Glomerular endothelial cell (primary cell): ENCODE measurements at places on chromosomes 2 and 18.

DNA sequence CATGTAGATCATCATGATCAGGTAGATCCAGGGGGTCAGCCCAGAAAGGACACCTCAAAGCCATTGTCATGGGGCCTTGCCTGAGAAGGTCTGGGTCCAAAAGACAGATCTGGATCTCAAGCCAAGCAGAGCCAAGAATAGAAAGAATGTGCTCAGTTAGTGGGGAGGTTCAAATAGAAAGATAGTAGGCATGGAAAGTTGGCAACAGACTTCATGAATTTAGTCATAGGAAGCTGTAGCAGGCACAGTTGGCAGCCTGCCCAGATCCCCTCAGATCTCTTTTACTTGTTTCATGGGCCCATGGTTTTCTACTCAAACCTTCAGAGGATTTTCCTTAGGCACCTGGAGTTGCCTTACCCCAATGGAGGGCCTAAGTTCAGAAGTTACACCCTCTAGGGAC, 767.0 kb downstream of the SLC4A3 start:
- DNase-seq: no peak

- no peak for DNase-seq
Observed at GRCh38 chr2:12950957-12951656, 234.4 kb downstream of the TRIB2 start.

- DNase-seq: no peak
Observed at GRCh38 chr2:100658017-100658416, 95.2 kb downstream of the PDCL3 start.

DNA sequence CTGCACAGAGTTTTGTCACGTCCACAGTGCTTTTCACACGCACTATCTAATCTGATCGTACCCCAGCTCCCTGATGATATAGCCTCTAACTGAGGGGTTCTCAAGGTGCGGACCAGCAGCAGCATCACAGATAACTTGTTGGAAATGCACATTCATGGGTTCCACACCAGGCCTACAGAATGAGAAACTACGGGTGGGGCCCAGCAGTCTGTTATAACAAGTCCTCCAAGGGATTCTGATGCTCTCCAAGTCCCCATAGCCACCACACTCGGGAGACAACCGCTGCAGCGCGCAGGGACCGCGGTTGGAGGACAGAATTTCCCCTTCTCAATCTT, 745 bp upstream of the BZW1 start:
- DNase-seq: no peak

GRCh38 chr2:47203995-47204394, 48.9 kb upstream of the STPG4 start:
- DNase-seq: no peak
